Activated CD8-positive, alpha-beta memory T cell treated with anti-CD3 and anti-CD28 coated beads, Interleukin-2, amount 10 ng/mL, durations not matched to agents 7 days and 5 days (primary cell): ENCODE measurements at places on chromosomes 6 and 20. TPM values are rescaled to one million over a fixed set of nuclear protein-coding genes. Genes with fewer than 3 reads are reported as not detected.

Gene ZC2HC1B
- 0.23 TPM for total RNA-seq

Gene F13A1
- total RNA-seq: not detected

DNA sequence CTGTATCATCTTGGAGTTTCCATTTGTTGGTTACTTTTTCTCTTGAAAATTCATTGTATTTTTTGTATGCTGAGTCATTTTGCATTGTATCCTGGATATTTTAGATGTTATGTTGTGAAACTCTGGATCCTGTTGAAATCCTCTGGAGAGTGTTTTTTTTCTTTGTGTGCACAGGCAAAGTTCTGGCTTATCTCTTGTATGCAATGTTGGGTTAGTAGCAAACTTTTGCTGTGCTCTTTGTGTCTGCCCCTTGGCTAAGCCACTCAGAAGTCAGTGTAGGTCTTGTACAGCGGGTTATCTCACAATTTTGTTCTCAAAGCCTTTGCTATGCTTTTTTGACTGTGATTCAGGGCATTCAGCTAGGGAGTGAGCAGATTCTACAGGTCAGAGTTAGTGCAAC, 29.1 kb upstream of the LMBRD1 start:
- no peak overlapping the region for H3K27ac ChIP-seq
- no peaks in the 10 kb centered on the region for H3K4me1 ChIP-seq
- H3K27me3 ChIP-seq: no peaks in the 10 kb centered on the region
- DNase-seq: no peak
- H3K4me3 ChIP-seq: no peak overlapping the region

DNA sequence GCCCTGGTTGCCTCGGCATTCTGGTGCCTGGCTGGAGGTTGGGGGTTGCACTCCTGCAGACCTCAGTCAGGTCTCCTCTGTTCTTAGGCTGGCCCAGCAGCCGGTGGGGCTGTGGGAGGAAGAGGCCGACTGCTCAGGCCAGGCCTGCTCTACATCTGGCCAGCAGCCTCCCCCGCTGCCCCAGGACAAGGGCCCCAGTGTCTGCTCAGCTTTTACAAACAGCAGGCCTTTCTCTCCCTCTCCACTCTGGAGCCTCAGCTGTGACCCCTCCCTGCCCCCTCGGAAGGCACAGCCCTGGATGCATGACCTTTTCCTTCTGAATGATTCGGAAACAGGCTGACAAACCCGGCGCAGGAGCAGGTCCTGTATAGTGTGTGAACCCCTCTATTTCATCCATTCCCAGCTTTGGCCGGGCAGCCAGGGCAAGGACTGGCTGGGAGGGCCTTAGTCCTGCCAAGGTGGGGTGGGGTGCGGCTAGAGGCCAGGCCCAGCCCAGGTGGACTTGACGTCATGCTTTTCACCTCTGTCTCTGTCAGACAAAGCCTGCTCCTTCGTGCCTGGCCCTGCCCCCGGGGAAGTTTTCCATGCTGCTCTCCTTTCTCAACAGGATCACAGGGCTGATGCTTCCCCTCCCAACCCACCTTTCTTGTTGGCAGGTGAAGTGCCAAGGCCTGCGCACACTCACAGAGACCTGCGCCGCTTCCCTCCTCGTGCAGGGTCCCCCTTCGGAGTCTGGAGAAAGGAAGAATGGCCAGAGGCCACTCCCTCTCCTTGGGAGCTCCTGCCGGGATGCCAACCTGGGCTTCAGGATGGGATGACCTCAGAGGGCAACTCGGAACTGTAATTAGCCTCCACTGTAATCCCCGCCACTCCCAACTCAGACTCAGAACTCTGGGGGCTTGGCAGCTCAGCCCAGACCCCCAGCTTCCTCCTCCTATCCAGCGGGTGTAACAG, 10.1 kb upstream of the ITPR3 start:
- H3K27ac ChIP-seq: no peak overlapping the region
- no peak for DNase-seq
- peaks cover 6% of the 10 kb centered on the region for H3K27me3 ChIP-seq
- no peaks in the 10 kb centered on the region for H3K36me3 ChIP-seq

DNA sequence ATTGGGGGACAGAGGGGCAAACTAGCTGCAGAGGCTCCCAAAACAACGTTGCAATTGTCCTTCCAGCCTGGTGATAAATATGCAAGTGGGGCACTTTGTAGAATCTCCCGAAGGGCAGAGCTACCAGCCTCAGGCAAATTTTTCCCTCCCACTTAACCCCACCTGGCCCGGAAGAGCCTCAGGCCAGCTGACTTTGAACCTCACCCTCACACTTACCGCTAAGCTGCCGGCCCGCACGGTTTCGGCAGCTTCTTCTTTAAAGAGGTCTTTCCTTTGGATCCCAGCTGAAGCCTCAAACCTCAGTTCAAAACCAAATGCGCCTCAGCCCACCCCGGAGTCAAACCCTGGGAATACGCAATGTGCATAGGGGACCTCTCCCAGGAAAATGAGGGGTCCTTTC, 2.5 kb downstream of the OVOL2 start:
- no peak for DNase-seq
- no peak overlapping the region for H3K27ac ChIP-seq
- peaks cover 10% of the 10 kb centered on the region for H3K4me1 ChIP-seq
- peaks cover 81% of the 10 kb centered on the region for H3K27me3 ChIP-seq
- no peaks in the 10 kb centered on the region for H3K36me3 ChIP-seq
- H3K4me3 ChIP-seq: no peak overlapping the region

DNA sequence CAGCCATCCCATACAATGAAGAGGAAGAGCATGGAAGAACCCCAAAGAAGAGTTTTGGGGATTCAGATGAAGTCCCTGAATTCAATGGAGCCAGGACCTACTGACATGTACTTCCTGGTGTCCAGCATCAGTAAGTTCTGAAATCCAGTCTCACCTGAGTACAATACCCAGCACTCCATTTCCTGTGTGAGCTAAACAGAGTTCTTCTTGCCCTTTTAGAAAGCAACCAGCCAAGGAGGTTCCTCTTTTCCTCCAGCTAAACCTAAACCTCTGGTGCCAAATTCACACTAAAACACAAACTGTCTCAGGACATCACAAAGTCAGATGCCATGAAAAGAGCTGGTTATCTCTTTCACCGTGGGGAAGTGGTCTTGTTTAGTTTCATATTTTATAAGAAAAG, 71.5 kb downstream of the PKHD1 start:
- no peak overlapping the region for H3K4me3 ChIP-seq
- no peaks in the 10 kb centered on the region for H3K4me1 ChIP-seq
- no peak overlapping the region for H3K27ac ChIP-seq
- no peaks in the 10 kb centered on the region for H3K36me3 ChIP-seq

Gene SEMG1
- total RNA-seq: not detected

Gene RAB44
- not detected for total RNA-seq

GRCh38 chr6:14381829-14382677, 264.5 kb downstream of the CD83 start:
- H3K36me3 ChIP-seq: peaks cover 3% of the 10 kb centered on the region
- no peak overlapping the region for H3K4me3 ChIP-seq
- peaks cover 23% of the 10 kb centered on the region for H3K4me1 ChIP-seq
- H3K27me3 ChIP-seq: peaks cover 21% of the 10 kb centered on the region
- DNase-seq: no peak

DNA sequence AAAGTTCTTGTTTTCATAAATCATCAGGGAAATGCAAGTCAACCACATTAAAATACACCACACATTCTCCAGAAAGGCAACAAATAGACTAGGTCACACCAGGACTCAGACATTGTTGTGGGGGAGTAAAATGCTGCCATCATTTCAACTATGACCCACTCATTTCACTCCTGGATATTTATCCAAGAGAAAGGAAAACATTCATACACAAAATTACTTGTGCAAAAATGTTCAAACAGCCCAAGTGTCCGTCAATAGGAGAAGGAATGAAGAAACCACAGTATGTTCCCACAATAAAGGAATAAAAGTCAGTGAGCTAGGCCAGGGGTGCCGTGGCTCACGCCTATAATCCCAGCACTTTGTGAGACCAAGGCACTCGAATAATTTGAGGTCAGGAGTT, 81.5 kb upstream of the QKI start:
- no peak for DNase-seq
- H3K27me3 ChIP-seq: peaks cover 8% of the 10 kb centered on the region
- no peaks in the 10 kb centered on the region for H3K4me1 ChIP-seq
- H3K4me3 ChIP-seq: no peak overlapping the region
- H3K36me3 ChIP-seq: no peaks in the 10 kb centered on the region

DNA sequence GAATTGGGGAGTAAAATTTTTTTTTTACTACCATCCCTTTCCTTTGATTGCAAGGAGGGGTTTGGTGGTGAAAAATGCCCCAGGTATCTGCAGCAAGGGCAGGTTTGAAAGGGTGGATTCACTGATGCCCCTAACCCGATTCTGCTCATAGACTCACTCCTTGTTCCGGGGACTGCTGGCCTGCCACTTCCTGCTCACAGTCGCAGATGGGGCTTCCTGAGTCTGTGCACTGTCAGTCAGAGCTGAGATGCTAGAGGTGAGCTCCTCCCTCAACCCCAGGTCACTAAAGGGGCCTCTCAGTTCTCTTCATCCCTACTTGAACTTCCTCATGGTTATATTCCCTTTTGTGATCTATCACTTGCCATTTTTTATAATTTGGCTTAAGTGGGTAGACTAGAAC, 357.9 kb downstream of the FARS2 start:
- H3K27me3 ChIP-seq: no peaks in the 10 kb centered on the region
- peak overlapping the region; percentile 75 for H3K27ac ChIP-seq
- H3K4me3 ChIP-seq: peak overlapping the region; percentile 3
- peak; percentile 76 for DNase-seq

DNA sequence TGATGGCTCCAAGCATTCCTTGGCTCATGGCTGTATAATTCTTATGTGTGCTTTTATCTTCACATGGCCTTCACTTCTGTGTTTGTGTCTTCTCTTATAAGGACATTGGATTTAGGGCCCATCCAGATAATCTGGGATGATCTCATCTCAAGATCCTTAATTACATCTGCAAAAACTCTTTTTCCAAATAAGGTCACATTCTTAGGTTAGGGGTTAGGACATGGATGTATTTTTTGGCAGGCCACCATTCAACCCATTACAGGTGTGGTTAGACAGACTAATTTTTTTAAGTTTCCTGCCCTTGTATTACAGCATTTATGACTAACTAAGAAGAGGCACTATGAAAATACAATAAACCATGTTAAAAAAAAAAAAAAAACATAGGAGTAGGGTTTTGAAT, 254.0 kb downstream of the TPBG start:
- DNase-seq: no peak
- H3K36me3 ChIP-seq: no peaks in the 10 kb centered on the region
- H3K4me3 ChIP-seq: no peak overlapping the region
- no peaks in the 10 kb centered on the region for H3K4me1 ChIP-seq

Gene NRSN1
- total RNA-seq: not detected

DNA sequence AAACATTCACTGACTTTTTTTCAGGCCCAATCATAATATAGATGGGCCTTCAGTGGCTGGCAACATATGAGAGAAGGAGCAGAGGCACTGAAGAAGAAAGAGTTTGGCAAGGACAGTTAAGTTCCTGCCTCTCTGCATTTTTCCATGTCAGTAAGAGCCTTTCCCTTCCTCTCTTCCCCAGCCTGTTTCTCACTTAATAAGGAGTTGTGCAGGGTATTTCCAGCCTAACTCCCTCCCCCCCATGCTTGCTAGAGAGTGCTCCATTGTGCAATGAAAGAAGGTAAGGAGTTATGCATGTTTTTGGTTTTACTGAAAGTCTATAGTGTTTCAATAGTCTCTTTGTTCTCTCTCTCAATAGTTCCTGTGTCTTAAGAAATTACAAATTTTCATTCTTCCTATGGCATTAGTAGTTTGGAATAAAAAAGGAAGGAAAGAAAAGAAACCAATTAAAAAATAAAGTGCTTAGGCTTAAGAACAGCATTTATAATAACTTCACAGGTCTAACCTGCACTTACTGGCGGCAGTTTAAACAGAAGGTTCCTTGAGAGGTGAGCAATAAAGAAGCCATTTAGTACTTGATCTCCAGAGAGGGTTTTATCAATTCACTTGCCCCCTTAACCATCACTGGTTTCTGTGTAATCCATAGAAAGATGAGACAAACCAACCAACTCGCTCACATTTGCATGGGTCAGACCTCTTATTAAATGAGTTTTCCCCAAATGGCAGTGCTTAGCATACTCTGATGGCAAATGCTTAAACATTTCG, 251.1 kb downstream of the PTPRT start:
- no peaks in the 10 kb centered on the region for H3K4me1 ChIP-seq
- no peaks in the 10 kb centered on the region for H3K36me3 ChIP-seq
- no peak overlapping the region for H3K4me3 ChIP-seq
- H3K27ac ChIP-seq: no peak overlapping the region
- no peak for DNase-seq
- H3K27me3 ChIP-seq: no peaks in the 10 kb centered on the region

Gene PTPN1
- total RNA-seq: 62.5 TPM

DNA sequence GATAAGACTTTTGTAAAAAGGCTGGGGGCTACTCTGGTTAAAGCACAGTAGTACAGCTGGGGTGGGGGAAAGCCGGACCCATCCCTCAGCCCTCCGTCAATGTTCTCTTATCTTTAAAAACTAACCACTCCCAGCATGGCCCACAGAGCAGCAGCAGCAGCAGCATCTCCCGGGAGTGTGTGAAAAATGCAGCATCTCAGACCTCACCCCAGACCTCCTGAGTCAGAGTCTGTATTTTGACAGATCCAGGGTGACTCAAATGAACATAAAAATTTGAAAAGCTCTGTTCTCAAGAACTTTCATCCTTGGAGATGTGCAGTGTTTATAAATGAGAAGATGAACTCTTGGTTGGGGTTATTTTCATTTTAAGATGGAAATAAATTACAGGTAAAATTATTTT, 277.7 kb upstream of the ECI2 start:
- DNase-seq: no peak
- peaks cover 5% of the 10 kb centered on the region for H3K27me3 ChIP-seq
- H3K4me1 ChIP-seq: no peaks in the 10 kb centered on the region
- H3K4me3 ChIP-seq: no peak overlapping the region

DNA sequence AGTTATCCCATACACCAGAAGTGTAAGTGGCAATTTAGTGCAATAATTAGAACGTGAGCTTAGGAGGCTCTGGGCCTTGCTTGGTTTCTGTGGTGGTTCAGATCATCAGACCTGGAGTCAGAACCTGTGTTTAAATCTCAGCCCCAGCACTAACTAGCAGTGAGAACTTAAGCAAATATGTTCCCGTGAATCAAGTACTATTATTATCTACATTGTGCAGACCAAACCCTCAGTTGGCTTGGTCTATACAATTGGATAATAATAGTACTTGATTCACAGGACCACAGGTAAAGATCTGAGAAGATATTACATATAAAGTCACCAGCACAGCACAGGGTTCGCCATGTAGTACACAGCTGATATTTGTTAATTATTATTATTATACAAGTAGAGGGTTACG, 93.1 kb downstream of the SIM1 start:
- no peak for DNase-seq
- no peaks in the 10 kb centered on the region for H3K36me3 ChIP-seq
- H3K4me3 ChIP-seq: no peak overlapping the region
- H3K4me1 ChIP-seq: peaks cover 5% of the 10 kb centered on the region
- peaks cover 10% of the 10 kb centered on the region for H3K27me3 ChIP-seq

Gene OR2J3
- not detected for total RNA-seq

- H3K4me1 ChIP-seq: peaks cover 9% of the 10 kb centered on the region
- H3K4me3 ChIP-seq: no peak overlapping the region
- H3K27me3 ChIP-seq: no peaks in the 10 kb centered on the region
- no peaks in the 10 kb centered on the region for H3K36me3 ChIP-seq
Measured at GRCh38 chr20:18729231-18729825, 84.3 kb upstream of the SCP2D1 start.

- no peaks in the 10 kb centered on the region for H3K27me3 ChIP-seq
- no peak for DNase-seq
- no peak overlapping the region for H3K27ac ChIP-seq
- H3K36me3 ChIP-seq: peaks cover 58% of the 10 kb centered on the region
Measured at GRCh38 chr20:56517211-56517610, 7.3 kb upstream of the FAM209A start.

- H3K36me3 ChIP-seq: peaks cover 2% of the 10 kb centered on the region
- H3K27ac ChIP-seq: no peak overlapping the region
- no peak overlapping the region for H3K4me3 ChIP-seq
- H3K4me1 ChIP-seq: peaks cover 14% of the 10 kb centered on the region
- DNase-seq: peak; percentile 19
Measured at GRCh38 chr20:25014816-25015215, 22.3 kb upstream of the APMAP start.
